GM23248 (cell line): ENCODE measurements at places on chromosomes 4 and X. TPM values are rescaled to one million over a fixed set of nuclear protein-coding genes. Genes with fewer than 3 reads are reported as not detected.

SLC2A9 gene
- 0.25 and 2.8 TPM in 2 replicates for total RNA-seq

UGT2B11 gene
- total RNA-seq, result not detected in 2 replicates

MID1 gene
- 5.1 and 5.6 TPM in 2 replicates for total RNA-seq

IL15 gene
- 5.8 and 7.1 TPM in 2 replicates for total RNA-seq

NMU gene
- total RNA-seq, result not detected in 2 replicates

NKAP gene
- total RNA-seq, result 1.3 and 3.1 TPM in 2 replicates

LRAT gene
- total RNA-seq, result not detected in 2 replicates

MFSD8 gene
- 20.9 and 21.8 TPM in 2 replicates for total RNA-seq

GRCh38 chr4:85979276-85979675, 380.6 kb downstream of the MAPK10 start:
- DNase-seq, result no peak

GRCh38 chr4:139943277-139943676, 210.7 kb downstream of the MAML3 start:
- DNase-seq, result no peak

GRCh38 chr4:17012451-17012850, 114.0 kb upstream of the LDB2 start:
- no peak for DNase-seq

DNA sequence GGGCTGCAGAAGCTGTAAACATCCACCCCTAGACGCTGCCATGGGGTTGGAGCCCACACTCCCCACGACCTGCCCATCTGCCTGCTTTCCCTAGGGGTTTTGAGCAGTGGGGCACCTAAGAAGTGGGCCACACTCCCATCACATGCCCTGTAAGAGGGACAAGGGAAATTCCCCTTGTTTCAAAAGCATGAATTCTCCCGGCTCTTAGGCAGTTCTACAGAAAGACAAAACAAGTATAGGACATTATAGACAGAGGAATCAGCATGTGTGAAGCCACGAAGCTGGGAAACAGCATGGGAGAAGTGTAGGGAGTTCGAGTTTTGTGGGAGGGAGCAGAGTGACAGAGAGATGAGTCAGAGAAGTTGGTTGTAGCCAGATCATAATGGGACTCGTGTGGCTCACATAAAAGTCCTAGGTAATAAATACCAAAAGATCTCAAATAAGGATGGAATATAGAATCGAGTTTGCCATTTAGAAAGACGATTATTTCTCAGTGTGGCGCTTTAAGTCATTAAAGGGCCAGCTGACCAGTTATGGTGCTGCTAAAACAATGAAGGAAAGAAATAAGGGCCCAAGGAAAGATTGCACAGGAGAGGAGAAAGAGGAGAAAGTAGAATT, 23.9 kb downstream of the APOO start:
- peak; percentile 84 for DNase-seq

DNA sequence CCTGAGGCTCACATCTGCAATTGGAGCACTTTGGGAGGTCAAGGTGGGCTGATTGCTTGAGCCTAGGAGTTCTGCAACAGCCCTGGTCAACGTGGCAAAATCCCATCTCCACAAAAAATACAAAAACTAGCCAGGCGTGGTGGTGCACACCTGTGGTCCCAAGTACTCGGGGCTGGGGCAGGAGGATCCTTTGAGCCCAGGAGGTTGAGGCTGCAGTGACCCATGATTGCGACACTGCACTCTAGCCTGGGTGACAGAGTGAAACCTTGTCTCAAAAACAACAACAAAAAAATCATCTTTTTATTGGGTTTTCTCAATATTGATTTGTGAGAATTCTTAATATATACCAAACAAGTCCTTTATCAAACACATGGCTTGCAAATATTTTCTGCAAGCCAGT, 64.9 kb downstream of the ANKRD17 start:
- no peak for DNase-seq

GRCh38 chr4:184097241-184097605, 120.5 kb downstream of the ENPP6 start:
- DNase-seq, result peak; percentile 20

GRCh38 chr4:124783847-124784246, 71.3 kb upstream of the ANKRD50 start:
- peak; percentile 50 for DNase-seq

DNA sequence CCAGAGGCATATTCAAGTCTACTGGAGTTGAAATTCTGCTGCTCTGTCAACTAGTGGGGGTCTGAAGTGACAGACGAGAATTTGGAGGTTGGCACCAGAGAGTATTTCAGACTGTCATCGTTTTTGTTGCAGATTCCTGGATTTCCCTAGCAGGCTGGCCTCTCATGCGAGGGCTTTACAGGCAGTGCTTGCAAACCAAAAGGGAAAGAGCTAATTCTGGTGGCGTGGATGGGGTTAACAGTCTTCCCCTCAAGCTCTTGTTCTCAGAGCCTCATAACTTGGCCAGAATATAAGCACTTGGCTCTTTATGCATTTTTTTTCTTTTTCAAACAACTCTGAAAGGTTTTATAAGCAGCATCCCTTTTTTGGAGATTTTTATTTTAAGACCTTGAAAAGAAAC, at the start of gene SPARCL1:
SPARCL1 (minus strand) TSS at position 190 of the 400 bp plus-strand sequence. CDS start 29,802 bp downstream, outside the sequence.
- DNase-seq, result no peak

GRCh38 chr4:139083607-139083955, 68.0 kb downstream of the NOCT start:
- peak; percentile 88 for DNase-seq
